ENCODE measurements at places on chromosomes 6 and 20.

- DNase-seq, result peak; percentile 20
Measured at GRCh38 chr6:141482796-141483597, 649.7 kb upstream of the GJE1 start.

DNA sequence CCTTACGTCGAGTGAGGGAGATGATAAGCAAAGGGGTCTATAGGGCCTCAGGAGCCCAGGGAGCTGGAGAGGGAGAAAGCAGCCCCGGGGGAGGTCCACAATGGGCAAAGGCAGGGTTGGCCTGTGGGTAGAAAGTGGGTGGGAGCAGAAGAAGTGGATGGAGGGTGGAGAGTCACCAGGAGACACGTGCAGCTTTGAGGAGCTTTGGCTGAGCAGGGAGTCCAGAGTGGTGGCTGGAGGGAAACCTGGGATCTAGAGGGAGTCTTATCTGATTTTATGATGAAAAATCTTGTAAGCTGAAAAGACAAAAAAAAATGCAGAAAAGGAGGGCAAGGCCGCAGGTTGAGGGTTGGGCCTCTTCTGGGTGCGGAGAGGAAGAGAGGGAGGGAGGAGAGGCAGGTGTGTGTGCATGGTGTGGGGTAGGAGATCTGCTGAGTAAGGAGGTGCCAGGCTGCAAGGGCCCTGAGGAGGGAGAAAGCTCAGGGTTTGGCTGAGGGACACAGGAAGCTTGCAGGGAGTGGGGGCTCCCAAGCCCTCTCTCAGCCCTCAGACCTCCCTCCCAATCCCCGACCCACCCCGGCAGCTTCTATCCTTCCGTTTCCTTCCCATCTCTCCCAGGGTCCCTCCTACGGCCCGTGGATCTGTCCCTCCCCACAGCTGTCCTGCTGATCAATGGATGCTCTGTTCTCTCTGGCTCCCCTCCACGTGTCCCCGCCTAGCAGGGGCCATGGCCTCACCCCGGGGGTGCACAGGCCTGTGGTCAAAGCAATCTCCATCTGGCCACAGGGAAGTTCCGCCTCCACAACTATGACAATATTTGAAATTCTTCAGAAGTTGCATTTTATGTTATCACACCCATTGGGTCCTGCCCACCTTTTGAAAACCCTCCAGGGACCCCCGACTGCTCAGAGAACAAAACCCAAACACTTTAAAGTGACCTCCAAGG, 17.1 kb upstream of the BPI start:
- DNase-seq, result no peak

DNA sequence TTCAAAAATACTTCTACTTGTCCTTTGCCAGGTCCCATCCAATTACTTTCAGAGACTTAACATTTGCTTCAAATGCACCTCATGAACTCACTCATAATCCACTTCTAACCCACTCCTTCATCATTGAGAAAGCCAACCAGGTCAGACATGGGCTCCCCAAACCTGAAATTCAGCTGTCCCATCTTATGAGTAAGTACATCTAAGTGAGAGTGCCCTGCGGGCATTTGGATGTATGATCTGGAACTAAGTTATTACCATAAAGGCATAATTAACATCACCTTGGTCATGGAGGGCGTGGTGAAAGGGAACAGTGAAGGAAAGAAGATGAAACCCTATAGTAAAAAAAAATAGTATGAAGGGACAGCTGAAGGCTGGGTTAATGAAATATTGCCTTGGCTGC, 896.8 kb downstream of the C6orf118 start:
- no peak for DNase-seq

- no peak for DNase-seq
Measured at GRCh38 chr6:15109338-15110090, 136.4 kb upstream of the JARID2 start.

DNA sequence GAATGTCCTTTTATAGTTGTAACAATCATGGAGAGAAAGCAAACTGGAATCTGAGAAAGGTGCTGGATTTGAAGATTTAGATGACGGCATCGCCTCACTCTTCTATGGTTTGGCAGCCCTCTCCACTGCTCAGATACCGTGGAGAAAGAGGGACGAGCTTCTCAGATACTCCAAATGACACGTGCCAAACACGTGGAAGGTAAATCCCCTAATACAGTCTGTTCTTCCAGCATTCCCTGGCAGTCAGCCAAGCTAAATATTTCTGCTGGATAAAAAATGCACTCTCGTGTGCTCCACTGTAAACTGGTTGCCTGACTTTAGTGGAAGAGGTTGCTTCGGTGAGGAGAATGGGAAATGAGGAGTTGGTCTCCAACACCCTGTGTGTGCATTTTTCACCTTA, 16.7 kb upstream of the PRDM1 start:
- no peak for DNase-seq

GRCh38 chr6:14948586-14949245, 297.2 kb upstream of the JARID2 start:
- DNase-seq, result no peak

DNA sequence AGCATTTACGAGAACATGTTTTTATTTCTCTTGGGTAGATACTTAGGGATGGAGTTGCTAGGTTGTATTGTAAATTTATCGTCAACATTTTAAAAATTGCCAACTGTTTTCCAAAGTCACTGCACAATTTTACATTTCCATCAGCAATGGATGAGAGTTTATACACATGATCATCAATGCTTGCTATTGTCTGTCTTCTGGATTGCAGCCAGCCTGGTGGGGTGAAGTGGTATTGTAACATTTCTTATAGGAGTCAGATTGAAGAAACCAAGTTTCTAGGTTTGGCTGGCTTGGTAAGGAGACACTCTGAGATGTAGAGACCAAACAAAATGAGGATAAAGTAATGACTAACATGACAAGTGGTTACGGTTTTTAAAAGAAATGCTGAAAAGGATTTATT, 57.1 kb upstream of the HDDC2 start:
- DNase-seq, result no peak

DNA sequence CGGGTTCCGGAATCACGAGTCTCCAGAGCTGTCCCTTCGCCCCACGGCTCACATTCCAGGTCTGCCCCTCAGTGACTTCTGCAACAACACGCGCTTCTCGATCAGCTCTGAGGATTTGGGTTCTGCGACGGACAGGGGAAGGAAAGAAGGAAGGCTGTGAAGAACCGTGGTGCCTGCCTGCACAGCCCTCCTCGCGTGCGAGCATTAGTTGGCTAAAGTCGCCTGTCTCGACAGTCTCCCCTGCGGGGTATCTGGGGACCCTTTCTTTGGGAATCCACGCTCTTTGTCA, 23.1 kb downstream of the VPS52 start:
- no peak for DNase-seq

GRCh38 chr6:112343390-112343789, 3.7 kb upstream of the RFPL4B start:
- no peak for DNase-seq

DNA sequence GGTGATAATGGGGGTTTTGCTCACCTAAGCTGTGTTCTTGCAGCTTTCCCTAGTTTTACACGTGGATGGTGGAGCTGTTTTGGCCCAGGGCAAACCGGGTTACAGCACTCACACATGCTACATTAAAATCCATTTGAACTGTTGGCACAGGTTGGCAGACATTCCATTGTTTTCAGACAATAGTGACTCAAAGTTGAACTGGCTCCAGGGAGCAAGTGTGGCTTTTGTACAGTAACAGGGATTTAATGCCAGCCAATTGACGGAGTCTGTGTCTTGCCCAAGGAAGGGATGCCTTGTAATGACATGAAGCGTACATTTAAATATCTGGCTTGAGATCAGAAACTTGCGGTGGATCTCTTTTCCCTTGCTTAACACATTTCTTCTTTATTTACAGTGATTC, 183.1 kb downstream of the DTNBP1 start:
- no peak for DNase-seq

DNA sequence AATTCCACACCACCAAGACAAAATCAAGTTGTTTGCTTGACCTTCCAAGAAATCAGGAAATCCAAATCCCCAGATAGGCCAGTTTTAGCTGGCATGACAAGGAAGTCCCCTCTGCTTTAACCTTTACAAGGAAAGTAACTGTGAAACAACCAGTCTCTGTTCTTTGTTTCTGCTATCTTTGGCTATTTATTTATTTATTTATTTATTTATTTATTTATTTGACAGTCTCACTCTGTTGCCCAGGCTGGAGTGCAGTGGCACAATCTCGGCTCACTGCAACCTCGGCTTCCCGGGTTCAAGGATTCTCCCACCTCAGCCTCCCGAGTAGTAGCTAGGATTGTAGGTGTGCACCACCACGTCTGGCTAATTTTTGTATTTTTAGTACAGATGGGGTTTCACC, 14.5 kb upstream of the GMNN start:
- no peak for DNase-seq

DNA sequence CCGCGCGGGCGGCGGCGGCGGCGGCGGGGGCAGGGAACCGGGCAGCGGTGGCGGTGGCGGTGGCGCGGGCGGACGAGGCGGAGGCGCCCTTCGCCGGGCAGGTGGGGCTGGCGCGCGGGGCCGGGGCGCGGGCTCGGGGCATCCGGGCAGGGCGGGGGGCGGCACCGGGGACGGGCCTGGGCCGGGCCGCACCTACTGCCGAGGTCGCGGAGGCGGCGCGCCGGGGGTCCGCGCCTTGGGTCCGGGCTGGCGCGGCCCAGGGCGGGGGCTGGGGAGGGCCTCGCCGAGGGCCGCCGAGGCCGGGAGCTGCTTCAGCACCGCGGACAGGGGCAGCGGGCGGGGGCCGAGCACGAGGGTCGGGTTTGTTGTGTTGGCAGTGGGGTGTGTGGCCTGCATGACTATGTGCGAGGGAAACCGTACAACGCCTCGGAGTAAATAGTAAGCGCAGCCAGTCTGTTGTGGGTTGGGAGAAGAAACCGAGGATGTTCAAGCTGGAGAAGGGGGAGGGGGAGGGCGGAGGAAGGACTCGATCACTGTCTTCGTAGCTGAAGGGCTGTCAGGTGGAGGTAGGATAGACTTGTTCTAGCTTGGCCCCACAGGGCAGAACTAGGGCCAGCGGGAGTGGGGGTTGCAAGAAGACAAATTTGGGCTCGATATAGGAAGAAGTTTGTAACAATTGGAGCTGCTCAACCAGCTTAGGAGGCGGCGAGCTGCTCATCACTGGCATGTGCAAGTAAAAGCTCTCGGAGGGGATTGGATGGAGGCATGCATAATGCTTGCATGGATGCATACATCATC, 593 bp downstream of the MMP24 start:
- no peak for DNase-seq

GRCh38 chr6:16966791-16967469, 134.9 kb upstream of the STMND1 start:
- DNase-seq, result no peak

DNA sequence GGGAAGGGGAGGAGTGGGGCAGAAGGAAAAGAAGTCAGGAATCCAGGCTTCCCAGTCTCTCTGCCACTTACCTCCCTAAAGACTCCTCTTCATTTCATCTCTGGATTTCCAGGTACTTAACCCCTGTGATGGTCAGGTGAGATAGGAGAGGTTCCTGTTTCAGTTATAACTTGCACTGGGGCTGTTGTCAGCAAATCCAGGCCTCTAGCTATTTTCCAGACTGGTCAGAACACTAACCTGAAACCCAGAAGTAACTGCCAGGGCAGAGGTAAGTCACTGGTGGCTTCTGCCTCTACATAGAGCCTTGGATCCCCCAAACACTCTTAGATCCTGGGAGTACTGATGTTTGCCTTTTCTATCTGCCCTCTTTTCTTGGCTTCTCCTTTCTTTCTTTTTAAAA, 233.5 kb upstream of the TAB2 start:
- DNase-seq, result no peak

GRCh38 chr6:65979120-65979519, 272.1 kb upstream of the EYS start:
- no peak for DNase-seq

- DNase-seq, result no peak
Measured at GRCh38 chr20:51750037-51750769, 18.0 kb downstream of the ATP9A start.

GRCh38 chr6:97586344-97586743, 303.3 kb upstream of the MMS22L start:
- DNase-seq, result no peak

DNA sequence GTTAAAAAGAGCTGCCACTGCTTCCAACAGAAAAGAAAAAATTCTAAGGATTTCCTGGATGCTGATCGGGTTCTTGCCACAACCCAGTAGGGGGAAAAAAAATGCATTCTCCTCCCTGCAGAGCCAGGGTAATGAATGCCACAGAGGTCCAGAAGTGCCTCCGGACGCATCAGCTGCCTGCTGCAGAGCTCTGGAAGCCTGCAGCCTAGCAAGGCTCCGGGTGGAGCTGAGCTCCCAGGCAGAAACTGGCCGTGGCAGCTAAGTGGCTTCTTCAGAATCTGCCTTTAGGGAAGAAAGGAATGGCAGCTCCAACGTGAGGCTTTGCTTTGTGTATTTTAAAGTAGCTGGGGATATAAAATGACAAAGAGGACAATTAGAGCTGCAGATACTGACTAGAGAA, 155.0 kb downstream of the CFAP61 start:
- no peak for DNase-seq

GRCh38 chr20:23049201-23050075, at the start of gene THBD:
Gene THBD (minus strand): TSS chr20:23049672. CDS start chr20:23049504, 168 bp downstream.
- DNase-seq, result no peak

DNA sequence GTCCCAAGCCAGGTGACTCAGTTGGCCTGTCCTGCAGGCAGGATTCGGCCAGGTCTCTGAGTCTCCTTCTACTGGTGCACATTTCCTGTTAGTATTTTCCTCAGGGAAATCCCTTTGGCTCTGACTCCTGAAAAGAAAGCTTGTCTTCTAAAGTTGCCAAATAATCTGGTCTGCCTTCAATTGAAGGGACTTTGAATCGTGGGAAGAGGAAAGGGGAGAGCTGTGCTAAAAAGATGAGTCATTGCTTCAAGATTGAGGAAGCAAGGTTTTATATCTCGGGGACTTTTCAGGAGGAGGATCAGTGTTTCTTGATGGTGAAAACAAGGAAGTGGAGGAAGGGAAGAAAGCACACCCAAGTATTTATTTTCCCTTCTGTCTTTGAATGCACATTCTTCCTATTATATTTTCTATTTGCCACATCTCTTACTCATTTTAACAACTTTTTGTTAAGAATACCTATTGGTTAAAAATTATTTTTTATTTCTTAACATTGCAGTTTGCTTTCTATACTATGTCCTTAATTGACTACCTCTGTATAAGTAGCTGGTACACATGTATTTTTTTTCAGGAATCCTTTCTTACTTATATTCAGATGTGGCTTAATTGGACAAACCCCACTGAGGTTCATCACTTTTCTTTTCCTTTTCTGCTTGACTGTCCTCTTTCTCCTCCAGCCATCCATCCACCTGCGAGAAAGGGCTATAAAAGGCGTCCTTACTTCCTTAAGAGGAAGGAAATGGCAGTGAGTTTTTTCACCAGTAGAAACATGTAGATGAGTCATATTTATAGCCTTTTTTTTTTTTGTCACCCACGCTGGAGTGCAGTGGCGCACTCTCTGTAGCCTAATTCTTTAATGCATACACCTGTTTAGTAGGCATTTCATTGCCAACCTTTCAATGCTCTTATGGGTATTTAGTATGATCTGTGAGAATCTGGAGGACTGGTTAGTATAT, 15.0 kb upstream of the IFNGR1 start:
- DNase-seq, result peak; percentile 57

GRCh38 chr6:25583099-25583498, 68.9 kb upstream of the SCGN start:
- DNase-seq, result no peak

GRCh38 chr6:46452312-46452917, 38.8 kb downstream of the RCAN2 start:
- no peak for DNase-seq

Data from CD4-positive, alpha-beta T cell treated with Interleukin-4 for 4 hours (primary cell).